ENCODE measurements at places on chromosomes 2 and 18. TPM values are rescaled to one million over a fixed set of nuclear protein-coding genes. Genes with fewer than 3 reads are reported as not detected.

DNA sequence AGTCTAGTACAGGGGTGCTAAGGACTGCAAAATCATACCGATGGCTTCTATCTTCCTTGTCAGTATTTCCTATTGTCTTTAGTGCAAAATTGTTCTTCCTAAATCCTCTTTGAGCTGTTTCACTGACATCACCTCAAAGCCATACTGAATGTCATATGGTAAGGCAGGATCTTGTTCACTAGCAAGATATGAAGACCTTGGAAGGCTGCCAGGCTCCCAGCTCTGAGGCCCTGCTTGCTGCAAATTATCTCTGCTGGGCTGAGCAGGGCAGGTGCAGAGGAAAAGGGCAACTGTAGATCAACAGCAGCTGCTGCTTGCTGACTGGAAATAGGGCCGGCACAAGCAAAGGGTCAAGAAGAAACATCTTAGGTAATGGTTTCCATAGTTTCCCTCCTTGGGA lies 58.2 kb downstream of the PMAIP1 start:
- no peak for DNase-seq
- H3K36me3 ChIP-seq, result no peaks in the 10 kb centered on the region
- H3K27ac ChIP-seq, result no peak overlapping the region
- no peaks in the 10 kb centered on the region for H3K4me1 ChIP-seq
- no peak overlapping the region for H3K4me3 ChIP-seq

GRCh38 chr2:174897286-174897685 lies 107.9 kb downstream of the CHN1 start:
- H3K4me3 ChIP-seq, result no peak overlapping the region
- H3K27me3 ChIP-seq, result no peaks in the 10 kb centered on the region

DNA sequence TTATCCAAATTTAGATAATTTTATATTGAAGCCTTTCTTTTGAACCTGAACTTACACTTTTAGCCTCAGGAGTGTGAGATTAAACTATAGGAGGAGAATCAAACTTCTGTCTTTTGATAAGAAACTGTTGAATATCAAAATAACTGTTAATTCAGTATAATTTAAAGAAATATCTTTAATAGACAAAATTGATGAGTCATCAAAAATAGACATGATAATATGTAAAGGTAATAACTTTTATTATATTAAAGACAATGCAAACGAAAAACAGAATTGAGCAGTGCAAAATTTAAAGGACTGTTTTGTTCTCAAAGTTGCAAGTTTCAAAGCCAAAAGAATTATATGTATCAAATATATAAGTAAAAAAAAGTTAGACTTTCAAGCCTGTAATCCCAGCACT lies 2.0 kb upstream of the WDR35 start:
- peaks cover 3% of the 10 kb centered on the region for H3K4me1 ChIP-seq
- no peak overlapping the region for H3K4me3 ChIP-seq
- H3K27ac ChIP-seq, result no peak overlapping the region

GRCh38 chr18:10685484-10685883 lies 159.7 kb downstream of the NAPG start:
- H3K4me3 ChIP-seq, result no peak overlapping the region
- DNase-seq, result no peak
- H3K27me3 ChIP-seq, result no peaks in the 10 kb centered on the region
- no peaks in the 10 kb centered on the region for H3K4me1 ChIP-seq
- no peak overlapping the region for H3K27ac ChIP-seq
- no peaks in the 10 kb centered on the region for H3K36me3 ChIP-seq

Gene TSPYL6
- total RNA-seq, result 0.11 TPM
